ENCODE measurements at places on chromosomes 1 and 21. TPM values are rescaled to one million over a fixed set of nuclear protein-coding genes. Genes with fewer than 3 reads are reported as not detected.

Gene SYNC
- total RNA-seq: not detected

Gene IGSF5
- total RNA-seq: not detected

Gene KHDRBS1
- 121 TPM for total RNA-seq

Gene KCND3
- total RNA-seq: not detected

Gene PRMT6
- total RNA-seq: 23.5 TPM
